ENCODE measurements at places on chromosomes 13 and 19. TPM values are rescaled to one million over a fixed set of nuclear protein-coding genes. Genes with fewer than 3 reads are reported as not detected.

Gene SOHLH2
- 0.73 TPM for total RNA-seq

Gene LINGO3
- not detected for total RNA-seq

Gene PEAK3
- total RNA-seq: not detected

Gene PINLYP
- 3.3 TPM for total RNA-seq

Gene CFAP97D2
- not detected for total RNA-seq

Gene TGDS
- total RNA-seq: 10.3 TPM

Gene ZNF878
- total RNA-seq: not detected

Gene PDX1
- not detected for total RNA-seq

Gene DLL3
- total RNA-seq: 0.39 TPM

Gene COL5A3
- 18.7 TPM for total RNA-seq

Gene PSG11
- total RNA-seq: not detected

Gene LIPE
- total RNA-seq: 4.0 TPM

Gene CDC42EP5
- total RNA-seq: 18.4 TPM

Gene FCAR
- not detected for total RNA-seq

Gene CAMSAP3
- not detected for total RNA-seq

Gene GAPDHS
- not detected for total RNA-seq

Gene MUC16
- total RNA-seq: not detected

Gene MYO1F
- 0.73 TPM for total RNA-seq

Gene CLDN10
- not detected for total RNA-seq

Gene GJB6
- total RNA-seq: not detected
